Stimulated activated CD4-positive, alpha-beta T cell treated with anti-CD3 and anti-CD28 coated beads, Interleukin-4, amount 100 ng/mL, for 4 hours (primary cell): ENCODE measurements at places on chromosomes 7 and 10.

GRCh38 chr10:76576276-76576962 lies 1061.2 kb downstream of the KCNMA1 start:
- DNase-seq, result no peak

DNA sequence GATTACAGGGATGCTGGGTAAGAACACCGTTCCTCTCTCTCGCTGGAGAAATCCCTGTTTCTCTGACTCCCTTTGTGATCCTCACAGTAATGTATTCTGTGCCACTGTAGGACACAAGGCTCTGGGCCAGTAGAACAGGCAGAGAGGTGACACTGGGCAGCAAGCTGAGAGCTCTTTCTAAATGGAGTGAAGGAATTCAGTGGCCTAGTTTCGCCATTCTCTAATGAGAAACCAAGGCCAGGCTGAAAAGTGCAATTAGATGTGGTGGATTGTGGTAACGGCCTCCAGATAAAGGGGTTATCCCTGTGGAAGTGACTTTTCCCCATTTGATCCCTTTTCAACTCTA lies 12.8 kb downstream of the KCTD7 start:
- no peak for DNase-seq

DNA sequence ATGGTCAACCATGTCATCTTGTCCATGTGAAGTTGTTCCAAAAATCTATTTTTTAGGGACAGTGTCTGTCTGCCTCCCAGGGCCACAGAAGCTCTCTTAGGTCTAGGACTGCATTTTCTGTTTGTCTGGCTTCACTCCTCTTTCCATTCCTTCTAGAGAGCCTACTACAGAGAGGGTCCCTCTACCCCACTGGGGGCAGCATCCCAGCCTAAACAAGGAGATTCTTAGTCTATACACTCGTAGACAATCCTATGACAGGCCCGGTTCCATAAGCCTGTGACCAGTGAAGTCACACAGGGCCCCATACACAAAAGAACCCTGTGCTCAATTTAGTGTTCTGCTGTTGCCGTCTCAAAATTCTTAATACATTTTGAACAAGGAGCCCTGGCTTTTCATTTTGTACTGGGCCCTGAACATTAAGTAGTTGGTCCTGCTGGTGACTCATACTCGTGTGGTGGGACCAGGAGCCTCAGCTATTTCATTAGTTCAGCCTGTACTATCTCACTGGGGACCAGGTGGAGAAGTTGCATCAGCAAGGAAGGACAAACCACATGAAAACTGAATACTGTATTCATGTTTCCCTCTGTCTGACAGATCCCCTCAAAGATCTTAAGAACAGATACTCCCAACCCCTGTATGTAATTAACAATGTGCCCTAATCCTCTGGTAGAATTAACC lies 23.5 kb upstream of the FAM180A start:
- DNase-seq, result no peak

DNA sequence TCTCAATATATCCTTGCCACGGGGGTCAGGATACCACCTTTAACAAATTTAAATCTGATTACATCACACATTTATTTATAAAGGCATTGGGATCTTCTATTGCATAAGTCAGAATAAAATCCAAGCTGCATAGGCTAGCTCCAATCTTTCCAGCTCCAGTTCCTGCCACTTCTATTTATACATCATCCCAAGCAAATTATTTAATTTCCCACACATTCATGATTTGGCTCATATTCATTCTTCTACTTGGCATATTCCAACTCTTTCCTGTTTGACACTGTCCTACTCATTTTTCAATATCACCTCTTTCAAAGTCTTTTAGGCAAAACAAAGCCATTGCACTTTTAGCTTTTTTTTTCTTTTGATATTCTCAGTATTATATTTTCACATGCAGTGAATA lies 579.0 kb upstream of the FZD8 start:
- no peak for DNase-seq

DNA sequence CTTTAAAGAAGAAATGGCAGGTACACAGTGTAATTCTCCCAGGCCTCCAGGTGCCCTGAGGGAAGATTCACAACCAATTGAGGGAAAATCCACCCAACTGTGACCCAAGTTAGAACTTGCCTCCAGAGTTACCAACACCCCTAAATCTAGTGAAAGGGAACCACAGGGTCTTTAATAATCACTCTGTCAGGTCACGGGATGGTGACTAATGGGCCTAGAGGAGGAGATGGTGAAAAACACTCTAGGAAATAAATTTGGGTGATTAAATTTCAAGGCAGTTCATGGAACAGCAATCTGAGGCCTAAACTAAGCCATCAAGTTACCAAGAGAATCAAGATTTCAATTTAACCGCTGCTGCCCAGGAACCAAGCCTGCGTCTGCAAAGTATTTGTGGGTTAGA lies 26.7 kb upstream of the SLF2 start:
- no peak for DNase-seq

- DNase-seq, result no peak
Measured at GRCh38 chr7:2403718-2404648, 572 bp downstream of the CHST12 start.

GRCh38 chr7:114084472-114085312 lies 165.9 kb upstream of the PPP1R3A start:
- DNase-seq, result no peak
